ENCODE measurements at places on chromosomes 4 and X.

DNA sequence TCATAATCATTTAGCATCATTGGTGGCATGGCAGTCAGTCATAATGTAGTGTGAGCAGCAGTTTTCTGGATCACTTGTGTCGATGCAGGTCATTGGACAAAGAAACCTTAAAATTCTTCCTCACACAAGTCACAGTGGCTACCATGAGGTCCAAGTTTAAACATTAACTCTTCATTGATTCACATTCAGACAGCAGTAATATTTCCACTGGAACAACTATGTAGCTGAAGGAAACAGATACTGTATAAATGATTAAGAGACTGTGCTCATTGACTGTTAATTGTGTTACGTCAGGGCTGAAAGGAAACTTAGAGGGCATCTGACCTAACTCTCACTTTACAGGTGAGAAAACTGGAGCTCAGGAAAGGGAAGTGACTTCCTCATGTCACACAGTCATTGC is 261.8 kb downstream of the KLHL13 start:
- DNase-seq, result no peak

DNA sequence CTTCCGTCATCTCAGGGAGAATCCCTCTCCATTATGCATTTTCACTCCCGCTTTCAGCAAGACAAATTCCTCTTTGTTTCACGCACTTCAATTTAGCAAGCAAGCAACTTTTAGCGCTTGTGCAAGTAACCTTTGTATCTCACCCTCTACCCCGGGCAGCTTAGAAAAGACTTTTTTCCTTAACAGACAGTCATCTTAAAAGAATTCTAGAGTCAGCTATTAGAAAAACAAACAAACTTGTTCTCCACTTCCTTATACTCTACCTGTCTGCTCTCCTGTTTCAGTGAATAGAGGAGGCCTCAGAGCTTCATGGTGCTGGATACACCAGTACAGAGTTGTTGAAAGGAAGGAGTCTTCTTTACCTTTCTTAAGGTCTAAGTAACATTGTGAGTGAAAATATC is 12.1 kb downstream of the TIGD2 start:
- no peak for DNase-seq

GRCh38 chr4:128394778-128395177 is 107.2 kb upstream of the PGRMC2 start:
- DNase-seq, result no peak

DNA sequence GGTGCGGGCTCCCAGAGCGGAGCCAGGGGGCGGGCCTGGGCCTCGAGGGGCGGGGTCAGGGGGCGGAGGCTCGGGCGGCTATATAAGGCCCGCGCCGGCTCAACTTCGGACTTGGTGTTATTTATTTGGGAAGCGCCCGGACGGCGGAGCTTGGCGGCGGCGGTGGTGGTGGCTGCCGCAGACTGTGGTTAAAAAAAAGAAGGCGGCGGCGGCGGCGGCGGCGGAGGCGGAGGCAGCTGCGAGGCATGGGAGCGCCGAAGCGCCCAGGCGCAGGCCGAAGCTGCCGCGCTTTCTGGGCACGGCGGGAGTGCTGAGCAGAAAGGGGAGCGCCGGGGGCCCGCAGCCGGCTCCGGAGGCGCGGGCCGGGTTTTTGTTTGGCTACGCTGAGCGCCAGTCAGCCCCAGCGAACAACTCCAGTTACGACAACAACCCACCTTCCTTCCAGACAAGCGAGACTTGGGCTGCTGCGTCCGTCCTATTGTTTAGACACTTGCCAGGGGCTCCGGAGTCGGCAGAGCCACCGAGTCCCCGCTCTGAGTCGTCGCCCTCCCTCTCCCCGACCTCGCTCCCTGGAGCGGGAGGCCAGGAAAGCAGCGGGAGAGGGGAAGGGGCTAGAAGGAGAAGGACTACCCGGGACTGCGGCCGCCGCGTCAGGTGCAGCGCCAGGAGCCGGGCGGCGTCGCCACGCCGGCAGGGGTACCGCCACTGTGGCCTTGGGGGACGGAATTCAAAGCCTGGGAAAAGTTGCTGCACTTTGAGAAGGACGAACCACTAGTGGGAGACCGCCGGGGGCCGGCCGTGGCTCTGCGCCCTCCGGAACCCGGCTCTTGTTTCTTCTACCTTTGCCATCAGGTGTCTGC is at the start of gene SLIT2:
SLIT2 (plus strand) TSS at position 110 of the 860 bp plus-strand sequence. CDS start 1,911 bp downstream, outside the sequence.
- no peak for DNase-seq

GRCh38 chr4:15891312-15891711 is 47.2 kb downstream of the FGFBP1 start:
- DNase-seq, result no peak

DNA sequence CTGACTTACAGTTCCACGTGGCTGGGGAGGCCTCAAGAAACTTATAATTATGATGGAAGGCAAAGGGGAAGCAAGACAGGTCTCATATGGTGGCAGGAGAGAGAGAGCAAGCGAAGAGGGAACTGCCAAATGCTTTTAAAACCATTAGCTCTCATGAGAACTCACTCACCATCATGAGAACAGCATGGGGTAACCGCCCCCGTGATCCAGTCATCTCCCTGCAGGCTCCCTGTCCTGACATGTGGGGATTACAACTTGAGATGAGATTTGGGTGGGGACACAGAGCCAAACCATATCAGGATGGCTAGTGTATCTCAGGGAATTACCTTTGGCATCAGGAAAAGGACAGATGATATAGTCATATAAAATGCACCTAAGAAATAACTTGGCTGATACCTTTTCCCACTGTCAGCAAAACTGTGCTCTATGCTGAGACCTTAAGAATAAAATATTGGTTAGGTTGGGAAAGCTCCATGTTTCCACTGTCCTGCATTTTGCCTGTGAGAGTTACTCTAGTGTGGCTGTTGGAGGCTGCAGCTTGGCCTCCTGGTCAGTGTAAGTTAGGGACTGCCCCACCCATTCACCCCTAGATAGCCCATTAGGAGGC is 110.3 kb downstream of the UCHL1 start:
- no peak for DNase-seq

DNA sequence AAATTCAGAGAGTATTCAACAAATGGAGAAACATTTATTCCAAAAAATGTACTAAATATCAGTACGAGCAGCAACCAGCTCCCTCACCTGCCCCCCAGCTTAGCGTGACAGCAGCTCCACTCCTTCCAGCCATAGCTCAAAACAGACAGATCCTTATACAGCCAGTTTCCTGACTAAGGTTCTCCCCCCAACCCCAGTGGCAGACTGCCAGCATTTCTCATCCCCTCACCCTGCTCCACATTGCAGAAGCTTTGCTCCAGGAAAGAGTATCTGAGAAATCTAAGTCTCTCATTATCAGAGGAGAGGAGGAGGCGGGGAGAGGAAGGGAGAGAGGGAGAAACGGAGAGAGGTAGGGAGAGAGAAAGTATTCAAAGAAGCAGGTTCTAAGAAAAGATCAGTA is 53.3 kb upstream of the PASD1 start:
- no peak for DNase-seq

GRCh38 chrX:29952016-29952415 is 263.3 kb upstream of the MAGEB2 start:
- DNase-seq, result no peak

DNA sequence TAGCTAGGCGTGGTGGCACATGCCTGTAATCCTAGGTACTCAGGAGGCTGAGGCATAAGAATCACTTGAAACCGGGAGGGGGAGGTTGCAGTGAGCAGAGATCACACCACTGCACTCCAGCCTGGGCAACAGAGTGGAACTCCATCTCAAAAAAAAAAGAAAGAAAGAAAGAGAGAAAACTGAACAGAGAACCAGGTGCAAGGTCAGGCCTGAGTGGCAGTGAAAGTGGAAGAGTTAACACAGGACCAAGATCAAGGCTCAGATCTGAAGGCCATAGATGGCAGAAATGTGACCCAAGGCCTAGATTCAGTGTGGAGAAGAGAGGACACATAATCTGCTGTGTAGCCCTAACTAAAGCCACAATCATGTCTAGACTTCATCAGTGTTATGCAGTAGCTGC is 4.9 kb upstream of the ZNF630 start:
- no peak for DNase-seq

Measured in AG04449 (cell line).